Activated CD8-positive, alpha-beta memory T cell treated with anti-CD3 and anti-CD28 coated beads for 1 hour (primary cell): ENCODE measurements at places on chromosomes 7 and 10.

- DNase-seq: no peak
Measured at GRCh38 chr10:14010101-14010558, 320.6 kb downstream of the FRMD4A start.

DNA sequence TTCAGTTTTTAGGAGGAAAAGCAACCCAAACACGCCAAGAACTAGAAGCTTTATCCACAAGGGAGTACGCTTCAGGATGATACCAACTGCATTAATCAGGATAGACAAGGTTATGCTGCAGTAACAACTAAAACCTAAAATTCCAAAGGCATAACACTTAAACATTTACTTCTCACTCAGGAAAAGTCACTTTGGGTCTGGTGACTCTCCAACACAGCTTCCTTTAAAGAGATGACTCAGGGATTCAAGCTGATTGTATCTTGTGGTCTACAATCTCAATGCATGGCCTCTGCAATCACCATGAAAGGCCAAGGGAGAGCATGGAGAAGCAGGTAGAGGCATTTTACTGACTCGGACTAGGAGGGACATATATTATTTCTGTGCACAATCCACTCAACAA, 315.8 kb downstream of the KCNMA1 start:
- no peak for DNase-seq

DNA sequence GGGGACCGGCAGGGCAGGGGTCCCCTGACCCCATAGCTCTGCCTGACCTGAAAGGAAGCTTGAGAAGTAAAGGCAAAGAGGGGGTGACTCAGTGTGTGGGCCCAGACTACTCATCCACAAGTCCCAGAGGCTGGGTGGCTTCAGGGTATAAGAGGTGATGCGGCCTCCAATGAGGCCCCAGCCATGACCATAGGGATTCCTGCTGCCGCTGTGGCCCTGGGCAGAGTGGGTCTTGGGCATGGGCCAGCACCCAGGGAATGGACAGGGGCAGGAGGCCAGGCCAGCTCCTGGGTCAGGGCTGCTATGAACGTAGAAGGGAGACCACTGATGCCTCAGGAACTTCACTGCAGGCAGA, 64.4 kb upstream of the EBF3 start:
- DNase-seq: no peak

DNA sequence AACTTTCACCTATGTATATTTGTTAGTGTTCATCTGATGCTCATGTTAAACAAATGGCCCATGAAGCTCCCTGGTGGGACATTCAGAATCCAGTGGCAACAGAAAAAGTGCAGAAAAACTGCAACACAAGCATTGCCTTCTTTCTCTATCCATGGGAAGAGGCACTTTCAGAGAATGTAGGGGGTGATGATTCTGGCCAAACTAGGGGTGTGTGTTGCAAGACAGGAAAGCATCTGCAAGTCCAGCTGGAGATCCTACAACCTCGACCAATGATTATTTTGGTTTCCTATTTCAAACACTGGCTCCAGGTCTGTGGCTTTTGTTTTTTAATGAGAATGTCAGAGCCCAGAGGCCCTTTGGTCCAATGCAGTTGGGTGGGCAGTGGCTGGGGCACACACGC, 198.7 kb downstream of the CXCL12 start:
- no peak for DNase-seq

- DNase-seq: no peak
Measured at GRCh38 chr10:3365630-3366029, 193.0 kb upstream of the PITRM1 start.

DNA sequence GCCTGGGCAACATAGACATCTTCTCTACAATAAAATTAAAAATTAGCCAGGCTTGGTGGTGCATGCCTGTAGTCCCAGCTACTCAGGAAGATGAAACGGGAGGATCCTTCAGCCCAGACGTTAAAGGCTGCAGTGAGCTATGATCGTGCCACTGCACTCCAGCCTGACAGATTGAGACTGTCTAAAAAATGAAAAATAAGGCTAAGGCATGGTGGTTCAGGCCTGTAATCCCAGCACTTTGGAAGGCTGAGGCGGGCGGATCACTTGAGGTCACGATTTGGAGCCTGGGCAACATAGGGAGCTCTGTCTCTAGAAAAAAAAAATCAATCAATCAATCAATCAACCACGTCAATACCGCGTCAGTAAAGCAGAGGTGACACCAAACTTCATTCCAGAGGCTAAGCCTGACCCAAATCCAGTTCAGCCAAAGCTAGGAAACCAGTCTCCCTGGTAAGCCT, 31.1 kb downstream of the MRPS24 start:
- no peak for DNase-seq

GRCh38 chr10:117559712-117560111, 17.2 kb downstream of the EMX2 start:
- no peak for DNase-seq
